Right hindlimb (tissue), 1 donor: ENCODE measurements at places on chromosomes 1 and 21.

DNA sequence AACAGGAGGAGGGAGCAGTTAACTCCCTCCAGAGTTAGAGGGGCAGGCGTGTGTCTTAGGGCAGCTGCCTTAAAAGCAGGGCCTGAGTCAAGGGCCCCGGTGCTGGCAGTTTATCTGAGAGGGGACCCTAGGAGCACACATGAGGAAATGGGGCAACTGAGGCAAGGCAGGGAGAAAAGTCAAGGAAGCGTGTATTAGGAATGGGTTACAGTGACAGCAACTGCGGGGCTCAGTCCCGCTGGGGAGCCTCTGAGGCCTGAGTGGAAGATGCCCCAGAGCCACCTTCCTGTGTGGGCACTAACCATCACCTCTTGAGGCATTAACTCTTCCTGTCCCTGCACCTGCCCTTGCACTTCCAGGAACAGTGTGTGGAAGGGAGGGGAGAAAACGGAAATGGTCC is 276.3 kb downstream of the MATN1 start:
- no peak for DNase-seq

- no peak for DNase-seq
Observed at GRCh38 chr1:95039360-95040031, 33.3 kb downstream of the ALG14 start.

DNA sequence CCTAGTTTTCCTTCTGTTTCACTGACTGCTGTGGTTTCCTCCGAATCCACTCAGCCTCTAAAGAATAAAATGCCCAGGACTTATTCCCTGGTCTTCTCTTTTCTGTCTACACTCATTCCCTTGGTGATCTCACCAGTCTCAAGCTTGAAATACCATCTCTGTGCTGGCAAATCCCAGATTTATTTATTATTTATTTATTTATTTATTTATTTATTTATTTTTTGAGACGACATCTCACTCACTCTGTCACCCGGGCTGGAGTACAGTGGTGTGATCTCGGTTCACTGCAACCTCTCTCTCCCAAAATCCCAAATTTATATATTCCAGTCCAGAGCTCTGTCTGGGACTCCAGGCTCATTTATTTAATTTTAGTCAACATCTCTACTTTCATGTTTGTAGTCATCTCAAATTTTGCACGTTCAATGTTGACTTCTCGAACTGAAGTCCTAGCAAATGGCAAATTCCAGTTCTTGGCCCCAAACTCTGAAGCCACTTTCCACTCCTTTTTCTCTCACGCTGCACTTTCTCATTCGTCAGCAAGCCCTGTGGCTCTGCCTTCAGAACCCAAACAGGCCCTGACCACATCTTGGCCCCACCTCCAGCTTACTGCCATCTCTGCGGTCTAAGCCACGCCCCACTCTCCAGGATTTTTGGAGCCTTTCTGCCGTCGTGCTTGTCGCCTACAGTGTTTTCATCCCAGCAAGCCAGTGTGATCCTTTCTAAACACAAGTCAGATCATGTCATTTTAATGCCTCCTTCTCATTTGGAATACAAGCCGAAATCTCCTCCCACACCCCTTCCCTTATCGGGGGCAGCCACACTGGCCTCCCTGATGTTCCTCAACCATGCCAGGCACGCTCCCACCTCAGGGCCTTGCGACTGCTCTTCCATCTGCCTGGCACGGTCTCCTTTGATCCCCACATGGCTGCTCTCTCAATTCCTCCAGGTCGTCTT is 14.2 kb upstream of the TENT5B start:
- DNase-seq = peak; percentile 77

- no peak for DNase-seq
Observed at GRCh38 chr1:21871943-21872342, 59.9 kb downstream of the LDLRAD2 start.

- no peak for DNase-seq
Observed at GRCh38 chr1:46458846-46459245, 30.8 kb upstream of the DMBX1 start.

- no peak for DNase-seq
Observed at GRCh38 chr21:29261555-29262540, 36.9 kb upstream of the BACH1 start.

DNA sequence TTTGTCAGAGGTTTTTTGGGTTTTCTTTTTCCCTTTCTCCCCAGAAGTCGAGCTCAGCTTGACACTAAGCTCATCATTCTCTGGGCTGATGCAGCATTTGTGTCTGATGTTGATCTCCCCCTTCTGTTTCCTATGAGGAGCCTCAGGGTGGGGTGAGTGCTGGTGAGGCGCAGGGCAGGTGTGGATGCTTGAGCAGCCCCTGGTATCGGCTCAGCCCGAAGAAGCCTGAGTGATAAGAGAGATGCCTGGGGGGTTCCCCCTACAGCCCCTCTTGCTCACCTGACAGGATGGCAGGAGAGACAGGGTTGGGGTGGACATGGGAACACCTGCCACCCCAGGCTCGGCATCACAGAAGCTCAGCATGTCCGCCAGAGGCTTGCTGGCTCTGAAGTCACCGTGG is 239.0 kb downstream of the RHOU start:
- no peak for DNase-seq

GRCh38 chr1:168227620-168228019 is 1.8 kb downstream of the SFT2D2 start:
- DNase-seq = no peak

- no peak for DNase-seq
Observed at GRCh38 chr1:6171548-6172124, 8.5 kb downstream of the CHD5 start.

GRCh38 chr1:22249928-22250680 is 107.2 kb upstream of the WNT4 start:
- no peak for DNase-seq

- no peak for DNase-seq
Observed at GRCh38 chr1:174769961-174770549, 229.7 kb upstream of the CACYBP start.

DNA sequence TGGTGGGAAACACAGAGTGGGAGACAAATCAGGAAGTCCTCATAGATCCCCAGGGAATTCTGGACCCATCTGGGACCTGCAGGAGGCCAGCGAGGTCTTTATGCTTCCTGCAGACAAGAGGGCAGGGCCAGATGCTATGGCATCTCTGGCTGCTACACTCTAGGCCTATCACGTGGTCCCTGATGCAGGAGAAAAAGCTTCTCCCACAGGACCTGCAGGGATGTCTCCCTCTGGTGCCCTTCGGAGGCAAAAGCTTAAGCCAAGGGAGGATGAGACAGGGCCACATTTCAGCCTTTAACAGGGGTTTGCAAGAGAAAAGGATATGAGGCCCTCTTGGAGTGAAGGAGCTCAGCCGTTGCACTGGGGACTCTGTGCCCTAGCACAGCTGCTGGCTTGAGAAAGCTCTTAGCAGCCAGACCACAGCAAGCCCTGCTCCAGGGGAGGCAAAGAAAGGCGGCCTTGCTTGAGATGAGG is 243.0 kb downstream of the C1orf94 start:
- DNase-seq = no peak

- DNase-seq = no peak
Observed at GRCh38 chr1:70086897-70087296, 118.5 kb downstream of the LRRC40 start.
